ENCODE measurements at places on chromosomes 12 and 14.

GRCh38 chr12:181921-182320, 32.0 kb downstream of the SLC6A12 start:
- no peak for DNase-seq

DNA sequence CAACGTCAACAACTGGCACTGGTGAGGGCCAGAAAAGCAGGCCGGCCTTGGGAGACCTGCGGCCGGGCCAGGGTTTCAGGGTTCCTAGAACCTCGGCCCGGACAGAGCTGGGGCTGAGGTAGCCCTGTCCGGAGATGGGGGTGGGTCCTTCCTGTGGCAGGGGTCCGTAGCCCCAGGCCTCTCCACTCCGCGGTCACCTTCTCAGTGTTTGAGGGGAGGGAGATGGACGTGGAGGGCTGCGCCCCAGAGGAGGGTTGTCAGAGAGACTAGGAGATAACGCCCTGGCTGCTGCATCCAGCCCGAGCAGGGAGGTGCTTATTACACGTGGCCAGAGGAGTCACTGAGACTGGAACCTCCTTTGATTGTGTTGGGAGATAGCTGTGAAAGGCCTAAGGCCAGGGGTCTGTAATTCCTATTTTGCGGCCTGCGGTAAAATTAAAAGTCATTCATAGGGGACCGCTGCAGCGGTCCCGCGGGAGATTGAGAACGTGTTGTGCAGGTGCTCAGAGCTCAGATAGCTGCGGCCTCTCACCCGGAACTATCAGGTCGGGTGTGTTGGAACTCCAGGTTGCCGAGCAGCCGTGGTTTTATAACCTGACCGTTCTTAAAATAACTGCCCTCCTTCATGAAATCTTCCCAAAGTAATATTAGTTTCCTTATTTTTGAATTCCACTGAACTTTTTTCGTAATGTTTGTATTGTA, 507 bp downstream of the AHSA1 start:
- DNase-seq, result peak; percentile 61

DNA sequence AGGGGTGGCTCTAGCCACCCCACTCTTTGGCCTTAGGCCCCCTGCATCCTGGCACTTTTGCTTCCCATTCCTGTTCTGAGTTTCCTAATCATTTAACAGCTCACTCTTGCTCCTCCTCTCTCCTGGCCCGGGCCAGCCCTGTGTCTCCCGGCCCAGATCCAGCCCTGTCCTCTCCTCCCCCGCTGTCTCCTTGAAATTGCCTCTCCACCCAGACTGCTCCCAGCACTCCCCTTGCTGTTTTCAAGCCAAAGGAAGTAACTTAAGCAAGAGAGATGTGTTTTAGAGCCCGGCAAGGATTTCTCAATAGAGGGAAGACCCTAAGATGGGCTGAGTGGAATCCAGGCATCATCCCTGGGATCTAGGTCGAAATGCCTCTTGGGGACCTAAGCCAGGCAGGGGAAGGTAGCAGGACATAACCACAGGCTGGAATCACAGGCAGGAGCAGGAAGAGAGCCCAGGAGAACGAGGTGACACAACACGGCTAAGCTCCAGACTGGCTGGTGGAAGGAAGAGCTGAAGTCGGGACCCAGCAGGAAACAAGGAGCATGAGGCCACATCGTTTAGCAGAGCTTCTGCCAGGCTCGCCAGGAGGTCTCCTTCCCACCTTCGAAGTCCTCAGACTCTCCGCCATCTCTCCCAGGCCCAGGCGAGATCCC, 2.0 kb upstream of the LRP1-AS start:
- no peak for DNase-seq

DNA sequence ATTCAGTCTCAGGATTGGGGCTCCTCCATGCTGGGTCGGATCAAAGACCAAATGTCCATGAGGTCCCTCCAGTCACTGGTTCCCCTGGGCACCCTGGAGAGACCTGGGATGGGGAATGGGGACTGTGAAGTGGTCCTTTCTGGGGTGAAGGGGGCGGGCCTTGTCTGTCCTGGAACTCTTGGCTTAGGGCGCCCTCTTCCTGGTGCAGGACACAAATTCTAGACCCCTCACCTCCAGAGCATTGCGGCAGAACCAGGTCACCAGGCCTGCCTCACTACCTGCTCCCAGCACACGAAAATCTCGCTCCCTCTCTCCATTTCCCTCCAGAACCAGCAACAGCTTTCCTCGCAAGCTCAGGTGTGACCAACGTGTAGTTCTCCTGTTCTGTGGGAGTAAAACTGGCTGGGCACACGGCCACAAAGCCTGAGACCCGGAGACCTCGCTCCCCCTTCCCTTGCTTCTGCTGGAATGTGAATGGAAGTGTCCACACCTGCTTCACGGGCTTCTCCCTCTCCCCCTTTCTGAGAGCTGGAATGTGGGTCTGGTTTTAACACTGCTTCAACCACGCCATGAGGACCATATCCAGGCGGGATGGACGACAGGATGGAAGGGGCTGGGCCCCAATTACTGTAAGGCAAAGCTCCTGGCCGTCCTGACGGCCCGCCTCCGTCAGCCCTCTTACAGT, 112.7 kb downstream of the SCARB1 start:
- DNase-seq, result peak; percentile 25

DNA sequence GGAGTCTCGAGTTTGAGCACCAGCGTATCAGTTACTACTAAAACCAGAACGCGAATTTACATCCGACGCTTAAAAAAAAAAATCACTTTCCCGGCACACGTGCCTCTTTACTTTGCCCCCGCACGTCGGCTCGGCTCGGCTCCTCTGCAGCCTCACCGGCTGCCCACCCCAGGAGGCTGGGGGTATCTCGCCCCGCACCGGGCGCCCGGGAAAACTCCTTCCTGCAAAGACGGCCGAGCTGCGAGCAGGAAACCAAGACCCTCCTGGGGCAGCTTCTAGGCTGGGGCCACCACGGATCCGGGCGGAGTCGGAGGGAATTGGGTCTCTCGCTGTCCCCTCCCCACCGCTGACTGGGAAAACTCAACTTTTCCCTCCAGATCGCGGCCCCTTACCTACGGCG, 610 bp downstream of the VSIG10 start:
- DNase-seq, result peak; percentile 17

DNA sequence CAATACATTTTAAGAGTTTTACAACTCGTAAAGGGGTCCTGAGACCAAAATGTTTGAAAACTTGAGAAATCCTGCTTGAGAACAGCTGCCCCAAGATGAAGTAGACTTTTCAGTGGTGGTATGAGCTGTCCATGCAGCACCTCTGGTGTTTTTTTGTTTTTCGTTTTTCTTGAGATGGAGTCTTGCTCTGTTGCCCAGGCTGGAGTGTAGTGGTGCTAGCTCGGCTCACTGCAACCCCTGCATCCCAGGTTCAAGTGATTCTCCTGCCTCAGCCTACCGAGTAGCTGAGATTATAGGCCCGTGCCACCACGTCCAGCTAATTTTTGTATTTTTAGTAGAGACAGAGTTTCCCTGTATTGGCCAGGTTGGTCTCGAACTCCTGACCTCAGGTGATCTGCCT, 5.5 kb downstream of the PAPOLA start:
- DNase-seq, result no peak

GRCh38 chr14:90003526-90004307, 48.0 kb downstream of the TDP1 start:
- DNase-seq, result no peak

DNA sequence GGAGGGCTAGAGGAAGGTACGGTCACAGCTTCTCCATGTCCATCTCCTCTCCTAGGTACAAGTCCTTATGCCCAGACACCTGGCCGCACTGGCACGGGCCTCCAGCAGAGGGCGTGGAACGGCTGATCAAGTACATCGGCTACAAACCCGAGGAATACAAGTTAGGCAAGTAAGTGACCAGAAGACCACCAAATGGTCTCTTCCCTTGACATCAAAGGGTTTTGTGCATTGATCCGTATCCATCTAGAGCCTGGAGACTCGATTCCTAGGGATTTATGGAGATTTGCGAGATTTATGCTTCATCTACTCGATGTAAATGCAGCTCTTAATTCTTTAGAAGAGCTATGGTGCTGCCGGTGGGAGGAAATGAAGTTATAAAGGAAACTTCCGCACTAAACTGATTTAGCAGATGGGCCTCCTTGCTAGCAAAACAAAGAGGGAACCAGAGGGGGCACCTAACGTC, 44.2 kb downstream of the KCTD10 start:
- DNase-seq, result peak; percentile 38

- DNase-seq, result peak; percentile 78
Observed at GRCh38 chr14:33938131-33938949, 12.5 kb downstream of the EGLN3 start.

DNA sequence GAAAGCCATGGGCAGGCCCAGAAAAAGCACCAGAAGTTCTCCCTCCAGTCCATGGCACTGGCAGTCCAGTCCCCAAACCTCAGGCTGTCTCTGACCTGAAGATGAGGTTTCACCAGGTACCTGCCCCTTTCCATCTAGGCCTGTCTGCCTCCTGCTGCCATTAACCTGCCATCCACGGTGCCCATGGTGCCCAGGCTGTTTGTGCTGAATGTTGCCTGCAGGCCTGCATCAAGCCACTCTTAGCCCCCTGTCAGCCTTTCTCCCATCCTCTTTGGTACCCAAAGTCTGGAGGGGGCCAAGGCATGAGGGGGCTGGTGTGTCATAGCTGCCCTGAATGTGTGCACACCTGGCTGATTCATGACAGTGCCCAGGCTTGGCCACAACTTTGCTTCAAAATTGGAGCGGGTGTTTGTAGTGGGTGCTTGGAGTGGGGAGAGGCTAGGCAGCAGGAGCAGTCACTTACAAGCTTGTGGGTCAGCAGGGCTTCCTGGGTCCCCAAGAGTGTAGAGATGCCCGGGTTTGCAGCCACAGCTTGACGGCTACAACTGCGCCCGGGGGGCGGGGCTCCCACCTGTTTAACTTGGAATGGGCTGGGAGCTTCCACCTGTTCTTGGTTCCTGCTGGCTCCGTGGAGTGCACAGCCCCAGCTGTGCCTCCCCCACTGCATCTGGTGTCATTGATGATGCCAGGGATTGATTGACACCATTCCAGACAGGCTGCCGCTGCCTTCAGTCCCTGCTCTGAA, 88.5 kb downstream of the GPHN start:
- no peak for DNase-seq

All from NCI-H1694 treated with DMSO at 0.1 percent for 48 hours (cell line).